ENCODE measurements at places on chromosomes 4 and X.

DNA sequence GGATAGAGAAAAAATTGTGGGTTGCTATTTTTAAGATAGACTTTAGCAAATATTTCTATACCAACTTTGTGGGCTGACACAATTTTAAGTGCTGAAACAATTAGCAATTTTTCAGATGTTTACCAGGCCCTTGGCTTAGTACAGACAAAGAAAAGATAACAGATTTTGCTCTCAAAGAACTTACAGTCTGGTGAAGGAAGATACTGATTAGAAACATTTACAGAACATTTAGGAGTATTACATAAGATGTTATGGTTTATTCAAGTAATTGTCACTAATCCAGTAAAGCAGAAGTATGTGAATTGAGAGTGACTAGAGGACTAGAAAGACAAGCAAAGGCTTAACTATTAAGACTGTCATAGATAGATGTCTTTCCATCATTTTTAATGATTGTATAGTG, 35.3 kb upstream of the NDUFC1 start:
- no peak for DNase-seq

DNA sequence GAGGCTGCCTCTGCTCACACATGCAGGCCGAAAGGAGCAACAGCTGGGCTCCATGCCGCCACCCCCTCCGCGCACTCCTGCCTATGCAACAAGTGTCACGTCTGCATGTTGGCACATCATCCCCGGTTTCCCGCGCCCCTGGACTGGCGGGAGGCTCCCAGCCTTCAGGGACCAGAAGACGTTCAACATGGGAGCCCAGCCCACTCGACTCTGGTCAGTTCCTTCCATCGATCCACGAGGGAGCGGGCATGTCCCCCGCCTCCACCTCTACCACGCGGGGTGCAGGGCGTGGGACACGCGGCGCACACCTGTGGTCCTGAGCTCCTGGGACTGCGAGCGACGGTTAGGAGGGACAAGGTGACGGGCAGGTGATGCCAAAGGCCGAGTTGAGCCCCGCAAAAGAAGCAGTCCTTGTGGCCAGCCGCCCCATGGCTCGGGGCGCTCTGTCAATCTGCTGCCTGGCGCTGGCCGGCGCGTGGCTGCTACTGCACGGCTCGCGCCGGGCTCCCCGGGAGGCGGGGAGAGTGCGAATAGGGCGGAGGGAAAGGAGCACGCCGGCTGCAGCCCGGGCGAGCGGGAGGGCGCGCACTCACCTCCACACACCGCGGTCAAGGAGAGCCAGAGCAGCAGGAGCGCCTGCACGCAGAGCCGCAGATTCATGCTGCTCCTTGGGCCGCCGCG, 645 bp downstream of the APLN start:
- DNase-seq, result no peak

- DNase-seq, result no peak
Observed at GRCh38 chrX:56029188-56029587, 203.0 kb upstream of the KLF8 start.

DNA sequence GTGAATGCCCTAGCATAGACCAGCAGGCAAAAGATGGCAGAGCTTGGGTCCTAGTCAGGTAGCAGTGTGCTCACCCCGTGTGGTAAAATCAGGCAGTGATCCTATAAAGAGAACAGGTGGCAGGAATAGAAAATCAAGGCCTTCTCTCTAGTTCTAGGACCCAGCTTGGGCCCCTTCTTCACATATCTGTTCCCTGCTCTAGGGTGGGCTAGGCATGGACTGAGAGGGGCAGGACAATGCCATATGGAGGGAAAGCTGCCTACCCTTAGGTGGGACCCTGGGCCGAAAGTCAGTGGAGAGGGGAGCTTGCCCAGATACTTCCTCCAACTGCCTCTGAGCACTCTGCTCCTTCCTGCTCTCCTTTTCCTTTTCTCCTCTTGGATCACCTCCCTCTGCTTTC, 117.4 kb upstream of the NALF2 start:
- DNase-seq, result no peak

- no peak for DNase-seq
Observed at GRCh38 chr4:102428122-102428521, 73.0 kb upstream of the NFKB1 start.

DNA sequence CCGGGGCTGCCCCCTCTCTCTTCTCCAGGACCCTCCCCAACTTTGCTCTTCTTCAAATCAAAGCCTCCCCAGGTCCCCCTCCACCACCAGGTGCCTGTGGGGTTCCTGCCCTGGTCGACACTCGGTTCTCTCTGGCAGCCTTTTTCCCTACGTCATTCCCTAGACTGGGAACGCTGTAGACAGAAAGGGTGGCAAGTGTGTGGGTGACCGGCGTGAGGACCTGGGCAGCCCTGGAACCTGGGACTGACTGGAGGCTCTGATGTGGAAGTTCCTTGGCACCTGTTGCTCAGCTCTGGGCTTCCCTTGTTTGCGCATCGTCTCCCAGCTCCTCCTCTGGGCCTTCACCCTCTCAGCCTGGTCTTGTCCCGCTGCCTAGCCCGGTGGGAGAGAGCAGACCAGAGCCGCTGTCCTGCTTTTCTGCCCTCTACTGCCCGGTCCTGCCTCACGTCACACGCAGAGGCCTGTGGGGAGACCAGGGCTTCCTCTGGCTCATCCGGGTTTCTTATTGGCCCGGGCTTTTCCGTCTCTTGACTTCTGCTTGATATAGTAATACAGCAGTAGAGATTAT, 1.3 kb downstream of the TACC3 start:
- no peak for DNase-seq

- DNase-seq, result no peak
Observed at GRCh38 chrX:40273356-40274050, 175.7 kb upstream of the BCOR start.

GRCh38 chr4:38982361-38983095, 49.7 kb downstream of the TMEM156 start:
- DNase-seq, result no peak

Measured in NAMALWA (cell line).